ENCODE measurements at places on chromosomes 11 and 22. TPM values are rescaled to one million over a fixed set of nuclear protein-coding genes. Genes with fewer than 3 reads are reported as not detected.
A peak's percentile ranks its signal among the peaks of the same experiment; 100 is the strongest.

Gene APOBEC3H
- total RNA-seq: 7.5 TPM

DNA sequence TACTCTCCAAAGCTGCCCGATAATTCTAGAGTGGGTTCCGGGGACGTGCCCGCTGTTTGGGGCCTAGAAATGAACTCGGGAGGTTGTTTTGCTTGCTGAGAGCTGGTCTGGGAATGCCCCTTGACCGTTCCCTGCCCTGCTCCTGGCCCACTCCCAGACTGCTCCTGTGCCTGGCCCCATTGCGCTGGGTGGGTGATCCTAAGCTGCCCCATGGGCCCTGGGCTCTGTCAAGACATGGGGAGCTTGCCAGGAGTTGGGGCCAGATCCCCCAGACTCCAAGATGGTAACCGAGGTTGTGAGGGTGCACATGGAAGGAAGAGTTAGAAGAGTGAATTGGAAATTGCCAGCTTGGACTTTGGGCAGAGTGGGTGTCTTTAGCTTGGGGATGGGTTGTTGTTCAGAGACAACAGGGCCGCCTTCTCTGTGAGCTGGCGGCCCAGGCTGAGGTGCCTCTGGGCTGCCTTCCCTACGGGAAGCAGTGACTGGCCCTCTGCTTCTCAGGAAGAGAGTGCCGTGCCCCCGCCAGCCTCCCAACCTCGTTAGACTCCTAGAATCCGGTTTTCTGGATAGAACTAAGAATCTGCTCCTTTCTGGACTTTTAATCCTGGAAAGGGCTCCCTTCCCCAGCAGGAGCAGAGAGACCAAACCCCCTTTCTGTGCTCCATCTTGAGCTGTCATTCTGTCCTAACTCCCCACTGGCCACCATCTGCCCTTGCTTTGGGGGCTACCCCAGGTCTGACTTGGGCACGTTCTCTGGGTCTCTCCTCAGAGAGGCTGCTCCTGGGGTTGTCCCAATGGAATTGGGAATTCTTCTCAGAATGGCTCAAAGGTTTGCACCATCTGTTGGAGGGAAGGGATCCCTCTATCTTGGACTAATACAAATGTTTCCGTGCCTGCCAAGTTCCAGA lies 1.8 kb downstream of the ST3GAL4 start:
- H3K4me1 ChIP-seq: peaks cover 20% of the 10 kb centered on the region
- H3K36me3 ChIP-seq: no peaks in the 10 kb centered on the region
- no peak overlapping the region for H3K4me3 ChIP-seq
- no peak overlapping the region for H3K27ac ChIP-seq
- H3K27me3 ChIP-seq: no peaks in the 10 kb centered on the region

Gene PIK3IP1
- 411 TPM for total RNA-seq

GRCh38 chr11:2293984-2294925 lies 7.5 kb downstream of the C11orf21 start:
- no peak overlapping the region for H3K27ac ChIP-seq
- H3K27me3 ChIP-seq: no peaks in the 10 kb centered on the region
- no peak overlapping the region for H3K4me3 ChIP-seq
- no peaks in the 10 kb centered on the region for H3K36me3 ChIP-seq

- no peak overlapping the region for H3K27ac ChIP-seq
- no peak overlapping the region for H3K4me3 ChIP-seq
These were observed 58.5 kb downstream of the CCDC34 start for GRCh38 chr11:27304514-27304913.

GRCh38 chr22:44898236-44898635 lies 111.6 kb downstream of the PHF21B start:
- DNase-seq: no peak
- H3K27ac ChIP-seq: no peak overlapping the region

Gene WT1
- total RNA-seq: not detected

DNA sequence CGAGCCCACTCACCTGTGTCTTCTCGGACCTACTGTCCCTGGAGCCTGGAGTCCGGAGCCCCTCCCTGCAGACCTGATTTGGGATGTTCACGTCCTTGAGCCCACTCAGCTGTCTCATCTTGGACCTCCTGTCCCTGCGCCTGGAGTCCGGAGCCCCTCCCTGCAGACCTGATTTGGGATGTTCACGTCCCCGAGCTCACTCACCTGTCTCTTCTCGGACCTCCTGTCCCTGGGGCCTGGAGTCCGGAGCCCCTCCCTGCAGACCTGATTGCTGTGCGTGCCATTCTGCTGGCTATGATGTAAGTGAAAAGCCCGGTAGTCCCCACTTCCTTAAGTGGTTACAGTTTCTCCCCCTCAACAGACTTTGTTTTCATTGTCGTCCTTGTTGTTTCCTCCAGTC lies 867.1 kb downstream of the BRD1 start:
- no peaks in the 10 kb centered on the region for H3K4me1 ChIP-seq
- DNase-seq: no peak
- H3K27ac ChIP-seq: no peak overlapping the region
- no peaks in the 10 kb centered on the region for H3K36me3 ChIP-seq
- H3K4me3 ChIP-seq: no peak overlapping the region

- no peaks in the 10 kb centered on the region for H3K36me3 ChIP-seq
- H3K27me3 ChIP-seq: no peaks in the 10 kb centered on the region
- no peaks in the 10 kb centered on the region for H3K4me1 ChIP-seq
- H3K27ac ChIP-seq: no peak overlapping the region
These were observed 143.2 kb downstream of the BBOX1 start for GRCh38 chr11:27183672-27184457.

DNA sequence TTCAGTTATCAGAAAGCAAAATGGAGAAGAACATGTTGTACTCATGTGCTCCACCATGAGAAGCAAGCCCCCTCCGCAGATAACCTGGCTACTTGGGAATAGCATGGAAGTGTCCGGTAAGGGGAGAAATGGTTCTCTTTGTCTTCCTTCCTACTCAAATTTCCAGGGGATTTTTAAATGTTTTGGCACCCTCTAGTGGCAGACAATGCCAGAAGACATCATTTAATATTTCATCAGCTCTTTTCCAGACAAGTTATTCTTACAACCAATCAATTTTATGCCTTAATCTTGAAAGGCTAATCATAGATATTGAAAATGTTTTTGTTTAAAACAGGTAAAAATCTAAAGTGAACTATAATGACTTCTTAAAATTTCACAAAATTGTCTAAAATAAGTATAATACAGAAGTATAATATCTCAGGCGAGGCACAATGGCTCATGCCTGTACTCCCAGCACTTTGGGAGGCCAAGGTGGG lies 15.7 kb downstream of the CRTAM start:
- H3K27ac ChIP-seq: no peak overlapping the region
- no peak overlapping the region for H3K4me3 ChIP-seq
- DNase-seq: peak; percentile 55

DNA sequence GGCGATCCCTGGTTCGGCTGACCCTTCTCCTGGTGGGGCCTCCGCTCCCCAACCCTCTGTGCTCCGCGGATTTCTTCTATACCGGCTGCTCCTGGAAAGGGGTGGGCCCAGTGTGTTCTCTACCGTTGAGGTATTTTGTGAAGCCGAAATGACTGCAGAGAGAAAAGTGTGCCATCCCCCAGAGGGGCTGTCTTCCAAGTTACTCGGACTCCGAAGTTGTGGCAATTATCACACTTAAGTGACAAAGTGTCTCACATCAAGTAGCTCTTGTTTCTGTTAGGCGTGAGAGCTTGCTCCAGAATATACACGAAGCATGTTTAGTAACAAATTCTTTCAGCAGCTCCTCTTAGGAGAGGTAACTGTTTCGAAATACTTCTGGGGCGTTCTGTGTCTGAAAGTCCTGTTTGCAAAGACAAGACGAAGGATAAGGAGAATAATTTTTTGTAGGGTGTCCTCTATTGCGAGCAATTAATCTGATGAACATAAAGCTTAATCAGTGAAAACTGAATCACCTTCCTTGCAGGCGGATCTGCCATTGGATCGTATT lies 434 bp downstream of the XPNPEP3 start:
- no peaks in the 10 kb centered on the region for H3K27me3 ChIP-seq
- peak overlapping the region; percentile 100 for H3K4me3 ChIP-seq
- peaks cover 47% of the 10 kb centered on the region for H3K4me1 ChIP-seq
- no peak for DNase-seq

Gene TRPM5
- total RNA-seq: 0.23 TPM

DNA sequence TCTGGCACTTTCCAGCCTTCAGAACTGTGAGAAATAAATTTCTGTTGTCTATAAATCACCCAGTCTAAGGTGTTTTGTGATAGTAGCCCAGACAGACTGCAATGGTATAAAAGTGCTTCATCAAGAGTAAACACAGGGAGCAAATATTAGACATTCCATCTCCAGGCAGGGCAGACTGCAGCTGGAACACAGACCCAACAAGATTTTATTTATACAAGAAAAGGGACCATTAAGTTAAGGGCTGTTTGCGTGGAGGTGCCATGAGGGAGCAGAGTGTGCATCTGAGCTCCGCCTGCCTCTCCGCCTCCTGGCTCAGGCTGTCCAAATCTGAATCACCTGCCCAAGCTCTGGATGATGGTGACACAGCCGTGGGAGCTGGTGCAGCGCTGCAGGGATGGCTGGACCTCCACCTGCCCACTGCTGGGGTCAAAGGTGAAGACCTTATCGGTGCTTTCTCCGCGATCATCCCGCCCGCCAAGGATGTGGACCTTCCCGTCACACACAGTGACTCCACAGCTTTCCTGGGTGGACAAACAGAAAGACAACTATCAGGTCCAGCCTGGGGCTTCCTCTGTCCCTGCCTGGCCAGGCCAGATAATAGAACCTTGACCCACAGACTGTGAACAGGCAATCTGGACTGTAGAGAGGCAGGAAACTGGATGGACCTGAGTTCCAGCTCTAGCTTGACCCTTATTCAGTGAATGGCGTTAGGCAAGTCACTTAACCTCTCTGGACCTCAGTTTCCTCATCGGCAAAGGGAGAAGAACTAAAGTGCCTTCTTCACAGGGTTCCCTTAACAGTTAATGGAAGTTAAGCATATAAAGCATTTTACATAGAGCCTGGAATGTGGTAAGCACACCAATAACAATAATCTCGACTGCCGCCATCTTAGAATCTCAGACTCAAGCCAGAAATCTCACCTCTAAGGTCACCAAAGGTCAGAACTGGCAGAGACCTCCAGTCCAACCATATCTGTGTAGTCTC lies 10.5 kb downstream of the KLHL35 start:
- no peak for DNase-seq
- H3K27ac ChIP-seq: no peak overlapping the region

GRCh38 chr11:124627546-124627945 lies 4.9 kb downstream of the TBRG1 start:
- peaks cover 27% of the 10 kb centered on the region for H3K4me1 ChIP-seq
- H3K4me3 ChIP-seq: no peak overlapping the region
- DNase-seq: no peak
- H3K36me3 ChIP-seq: peaks cover 53% of the 10 kb centered on the region

- H3K27me3 ChIP-seq: no peaks in the 10 kb centered on the region
- no peaks in the 10 kb centered on the region for H3K36me3 ChIP-seq
- peak overlapping the region; percentile 69 for H3K27ac ChIP-seq
- DNase-seq: no peak
- H3K4me1 ChIP-seq: peaks cover 26% of the 10 kb centered on the region
- no peak overlapping the region for H3K4me3 ChIP-seq
These were observed 14.5 kb upstream of the CYTH4 start for GRCh38 chr22:37267661-37268413.

- H3K36me3 ChIP-seq: no peaks in the 10 kb centered on the region
- no peak overlapping the region for H3K4me3 ChIP-seq
- peaks cover 79% of the 10 kb centered on the region for H3K4me1 ChIP-seq
- no peak for DNase-seq
These were observed 76.0 kb upstream of the SORL1 start for GRCh38 chr11:121376130-121376529.

Gene STK33
- total RNA-seq: not detected

GRCh38 chr22:39851606-39852315 lies 41.8 kb downstream of the ENTHD1 start:
- no peak overlapping the region for H3K27ac ChIP-seq
- H3K27me3 ChIP-seq: no peaks in the 10 kb centered on the region
- no peak for DNase-seq
- no peak overlapping the region for H3K4me3 ChIP-seq
- no peaks in the 10 kb centered on the region for H3K36me3 ChIP-seq
- H3K4me1 ChIP-seq: no peaks in the 10 kb centered on the region

Gene BDNF
- total RNA-seq: not detected

- no peak overlapping the region for H3K4me3 ChIP-seq
- DNase-seq: no peak
- H3K4me1 ChIP-seq: peaks cover 70% of the 10 kb centered on the region
- H3K27ac ChIP-seq: no peak overlapping the region
- H3K36me3 ChIP-seq: no peaks in the 10 kb centered on the region
- no peaks in the 10 kb centered on the region for H3K27me3 ChIP-seq
These were observed 8.6 kb downstream of the ARAP1 start for GRCh38 chr11:72743321-72744221.

GRCh38 chr11:80856066-80856465 lies 1415.2 kb upstream of the TENM4 start:
- H3K27ac ChIP-seq: no peak overlapping the region
- no peaks in the 10 kb centered on the region for H3K27me3 ChIP-seq
- no peaks in the 10 kb centered on the region for H3K36me3 ChIP-seq
- no peak overlapping the region for H3K4me3 ChIP-seq
- DNase-seq: no peak

GRCh38 chr22:42920101-42920820 lies 63.2 kb upstream of the ARFGAP3 start:
- H3K27ac ChIP-seq: no peak overlapping the region
- no peaks in the 10 kb centered on the region for H3K36me3 ChIP-seq
- no peak for DNase-seq

GRCh38 chr11:75800136-75800675 lies 14.8 kb upstream of the UVRAG start:
- no peak overlapping the region for H3K27ac ChIP-seq
- no peak for DNase-seq
- peaks cover 20% of the 10 kb centered on the region for H3K4me1 ChIP-seq
- H3K27me3 ChIP-seq: no peaks in the 10 kb centered on the region
- H3K36me3 ChIP-seq: no peaks in the 10 kb centered on the region
- H3K4me3 ChIP-seq: no peak overlapping the region

- no peak overlapping the region for H3K4me3 ChIP-seq
- no peak for DNase-seq
- H3K4me1 ChIP-seq: peaks cover 74% of the 10 kb centered on the region
- peak overlapping the region; percentile 3 for H3K27ac ChIP-seq
These were observed 25.6 kb upstream of the RRM1 start for GRCh38 chr11:4068962-4069361.

Gene DDTL
- total RNA-seq: 6.1 TPM

DNA sequence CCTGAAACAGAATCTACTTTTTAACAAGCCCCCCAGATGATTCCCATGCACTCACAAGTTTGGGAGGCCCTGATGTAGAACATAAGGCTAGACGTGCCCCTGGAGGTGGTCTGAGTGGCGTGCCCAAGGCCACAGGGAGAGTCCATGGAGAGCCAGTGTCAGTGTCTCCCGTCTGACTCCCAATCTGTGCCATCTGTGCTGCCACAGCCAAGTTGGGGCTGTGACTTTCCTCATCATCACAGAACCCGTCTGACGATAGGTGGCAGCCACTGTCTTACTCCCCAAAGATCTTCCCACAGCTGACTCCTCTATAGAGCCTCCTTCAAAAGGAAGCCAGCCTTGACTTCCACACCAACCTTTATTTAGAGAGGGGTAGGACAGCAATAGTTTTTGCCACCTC lies 470.5 kb downstream of the SOX6 start:
- H3K36me3 ChIP-seq: no peaks in the 10 kb centered on the region
- no peaks in the 10 kb centered on the region for H3K4me1 ChIP-seq
- DNase-seq: no peak

Gene DGCR6L
- total RNA-seq: 44.6 TPM
